ENCODE measurements at places on chromosomes 6 and 20. TPM values are rescaled to one million over a fixed set of nuclear protein-coding genes. Genes with fewer than 3 reads are reported as not detected.
A peak's percentile ranks its signal among the peaks of the same experiment; 100 is the strongest.

RIPOR2 gene
- 0.06 TPM for total RNA-seq

CUL7 gene
- 8.2 TPM for total RNA-seq

- DNase-seq = no peak
These were observed 126.8 kb upstream of the BEND6 start for GRCh38 chr6:56827908-56828649.

DNA sequence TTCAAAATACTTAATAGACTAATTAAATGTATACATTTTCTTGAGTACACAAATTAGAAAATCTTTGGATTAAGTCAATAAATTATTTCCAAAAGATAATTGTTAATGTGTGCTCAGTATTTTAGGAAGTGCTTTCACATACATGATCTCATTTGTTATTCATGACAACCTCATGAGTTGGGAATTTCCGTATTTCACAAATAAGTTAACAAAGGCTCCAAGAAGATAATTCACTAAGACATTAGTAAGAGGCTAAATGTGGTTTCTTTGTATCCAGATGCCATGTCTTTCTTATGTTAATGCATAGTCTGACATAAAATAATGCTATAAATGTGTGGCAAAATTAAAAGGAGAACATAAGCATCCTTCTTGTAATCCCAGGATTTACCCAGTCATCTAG is 79.5 kb upstream of the TCF21 start:
- no peak for DNase-seq

- DNase-seq = no peak
These were observed 175.7 kb upstream of the SULF2 start for GRCh38 chr20:47960769-47961541.

DNA sequence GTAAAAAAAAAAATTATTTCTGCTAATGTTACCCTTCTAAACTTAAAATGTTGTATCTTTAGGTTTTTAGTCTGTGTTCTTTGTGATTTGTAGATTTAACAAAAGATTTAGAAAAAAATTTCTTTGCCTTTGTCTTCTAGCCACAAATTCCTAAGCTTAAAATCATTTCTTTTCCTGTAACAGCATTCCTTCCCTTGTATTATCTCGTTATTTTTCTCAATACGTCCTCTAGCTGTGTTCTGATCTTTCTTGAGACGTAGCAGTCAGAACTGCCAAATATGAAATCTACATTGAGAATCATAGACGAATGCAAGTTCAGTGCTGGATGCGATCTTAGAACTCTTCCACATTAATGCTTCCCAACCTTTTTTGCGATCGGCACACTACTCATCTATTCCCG is 283.1 kb downstream of the UTRN start:
- DNase-seq = no peak

GRCh38 chr20:35743693-35744491 is 1.8 kb upstream of the RBM39 start:
- DNase-seq = peak; percentile 37

Measured in NCI-H460 (cell line).